ENCODE measurements at places on chromosomes 7 and 10.

DNA sequence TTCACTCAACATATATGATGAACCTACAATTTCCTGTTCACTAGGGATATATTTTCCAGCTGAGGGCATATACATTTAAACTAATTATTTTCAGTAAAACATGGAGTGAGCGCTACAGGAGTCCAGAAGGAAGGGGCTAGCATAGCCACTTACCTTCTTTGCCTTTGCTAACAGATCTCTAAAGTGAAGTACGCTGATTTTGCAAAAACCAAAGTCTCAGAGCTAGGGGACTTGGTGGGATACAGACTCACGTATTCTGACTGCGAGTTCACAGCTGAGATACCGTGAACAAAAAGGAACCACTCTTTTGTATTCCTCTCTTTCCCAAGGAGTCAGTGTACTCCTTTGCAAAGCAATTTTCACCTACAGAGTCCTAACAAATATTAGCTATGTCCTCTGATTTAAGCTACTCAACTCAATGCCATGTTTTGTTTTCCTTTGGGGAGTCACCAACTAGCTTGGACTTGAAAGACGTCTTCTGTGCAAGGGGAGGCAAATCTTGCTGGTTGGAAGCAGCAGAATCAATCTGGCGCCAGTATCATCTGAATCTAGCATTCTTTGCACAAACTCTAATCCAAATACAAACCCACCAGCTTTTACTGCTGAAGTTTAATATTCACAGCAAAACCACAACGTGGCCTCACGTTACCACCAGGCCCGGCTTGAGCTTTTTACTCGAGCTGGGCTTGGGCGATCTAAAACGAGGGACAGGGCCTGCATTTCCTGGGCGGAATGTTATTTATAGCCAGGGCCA is 657 bp downstream of the CDNF start:
- DNase-seq, result peak; percentile 8

DNA sequence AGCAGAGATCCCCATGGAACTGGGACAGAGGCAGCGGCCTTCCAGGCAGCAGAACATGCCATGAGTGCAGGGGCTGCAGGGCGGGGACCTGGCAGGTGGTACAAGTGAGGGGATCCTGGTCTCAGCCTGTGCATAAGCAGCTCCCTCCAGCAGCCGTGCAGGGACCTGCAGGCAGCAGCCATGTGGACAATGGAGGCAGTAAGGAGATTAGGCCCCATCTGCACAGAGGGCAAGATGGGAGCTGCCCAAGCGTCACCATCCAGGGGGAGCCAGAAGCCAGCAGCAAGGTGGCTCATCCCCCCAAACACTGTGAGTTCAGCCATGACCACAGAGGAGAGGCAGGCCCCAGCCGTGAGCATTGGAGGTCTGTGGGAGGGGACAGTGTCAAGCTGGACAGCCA is 3.1 kb downstream of the DDC start:
- no peak for DNase-seq

DNA sequence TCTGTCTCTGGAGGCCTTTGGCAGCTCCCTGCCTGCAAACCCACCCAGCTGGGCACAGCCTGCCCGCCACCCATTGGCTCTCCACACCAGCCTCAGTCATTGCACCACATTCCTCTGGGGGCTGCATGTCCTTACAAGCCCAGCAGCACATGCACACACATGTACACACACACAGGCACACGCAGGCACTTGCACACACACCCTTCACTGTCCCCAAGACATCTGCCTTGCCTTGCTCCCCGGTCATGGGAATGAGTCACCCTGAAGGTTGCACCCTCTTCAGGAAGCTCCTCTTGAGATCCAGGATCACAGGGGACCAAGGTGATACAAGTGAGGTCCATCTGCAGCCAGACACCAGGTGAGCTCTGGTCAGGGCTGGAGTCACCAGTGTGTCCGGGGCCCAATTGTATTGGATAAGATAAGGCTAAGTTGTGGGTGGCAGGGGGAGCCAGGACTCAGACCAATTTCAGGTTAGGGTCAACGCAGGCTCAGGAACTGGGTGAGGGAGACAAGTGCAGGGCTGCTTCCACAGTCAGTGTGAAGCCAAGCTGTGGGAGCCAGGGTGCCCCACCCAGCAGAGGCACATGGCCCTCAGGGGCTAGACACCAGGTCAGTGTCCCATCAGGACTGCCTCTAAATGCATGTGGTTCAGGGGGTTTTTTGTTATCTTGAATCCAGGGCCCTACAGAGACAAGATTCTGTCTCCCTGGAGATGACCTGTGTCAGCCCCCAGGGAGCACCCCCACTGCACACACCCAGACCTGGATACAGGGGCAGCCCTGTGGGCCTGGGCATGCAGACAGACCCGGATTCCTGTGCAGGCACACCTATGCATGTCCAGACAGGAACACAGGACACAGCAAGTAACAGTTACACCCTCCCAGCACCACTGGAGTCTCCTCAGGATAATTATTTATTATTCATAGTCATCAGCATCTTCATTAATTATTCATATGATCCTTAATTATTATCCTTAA is 33.8 kb downstream of the KCNH2 start:
- DNase-seq, result no peak

DNA sequence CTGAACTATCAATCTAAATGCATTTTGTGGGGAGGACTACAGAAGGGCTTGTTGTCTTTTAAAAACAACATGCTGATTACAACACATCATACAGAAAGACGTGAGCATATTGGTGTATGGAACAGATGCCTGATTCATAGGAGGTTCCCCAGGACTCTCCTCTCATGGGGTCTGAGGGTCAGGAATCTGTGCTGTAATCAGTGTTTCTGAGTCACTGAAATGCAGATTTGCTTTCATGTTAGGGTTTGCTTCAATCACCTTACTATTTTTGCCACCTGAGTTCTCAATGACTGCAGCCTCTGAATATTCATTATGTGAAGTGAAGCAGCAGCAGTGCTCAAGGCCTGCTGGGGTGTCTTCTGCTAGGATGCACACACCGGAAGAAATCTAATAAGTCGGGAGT is 550 bp upstream of the ANK3 start:
- peak; percentile 54 for DNase-seq

GRCh38 chr10:15719899-15720634 is at the start of gene ITGA8:
Gene ITGA8, minus strand, starts transcription at chr10:15719922. Its CDS starts 151 bp downstream, at chr10:15719771.
- no peak for DNase-seq

DNA sequence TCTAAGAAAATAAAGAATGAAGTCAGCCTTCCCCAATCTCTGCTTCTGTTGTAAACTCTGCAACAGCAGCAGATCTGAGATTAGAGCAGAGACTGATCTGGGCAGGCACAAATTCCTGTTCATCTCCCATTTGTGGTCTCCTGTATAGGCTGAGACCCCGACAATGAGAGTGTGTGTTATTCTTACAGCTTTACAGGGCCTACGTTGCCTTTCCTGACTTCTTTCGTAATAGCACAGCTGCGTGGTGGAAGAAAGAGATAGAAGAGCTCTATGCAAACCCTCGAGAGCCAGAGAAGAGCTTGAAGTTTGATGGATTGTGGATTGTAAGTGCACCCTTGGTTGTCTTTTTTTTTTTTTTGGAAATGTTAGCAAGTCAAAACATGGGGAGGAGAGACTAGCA is 72.1 kb downstream of the PRSS58 start:
- no peak for DNase-seq

DNA sequence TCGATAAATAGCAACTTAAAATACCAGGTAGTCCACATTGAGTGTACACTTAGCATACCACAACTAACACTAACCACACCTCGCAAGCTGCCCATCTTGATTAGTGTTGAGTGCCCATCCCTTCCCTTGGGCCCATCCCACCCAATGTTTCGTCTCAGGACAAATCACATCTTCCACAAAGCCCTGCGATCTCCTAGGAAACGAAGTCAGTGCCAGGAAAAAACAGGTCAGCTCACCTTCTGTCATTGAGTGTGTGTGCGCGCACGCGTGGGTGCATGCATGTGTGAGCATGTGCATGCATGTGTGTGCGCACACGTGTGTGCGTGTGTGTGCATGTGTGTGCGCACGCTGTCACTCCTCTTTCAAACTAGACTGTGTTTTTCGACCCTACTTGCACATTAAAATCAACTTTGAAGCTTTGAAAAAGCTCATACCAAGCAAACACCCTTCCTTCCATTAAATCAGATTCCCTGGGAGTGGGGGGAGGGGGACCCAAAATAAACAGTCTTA is 48.8 kb upstream of the OPALIN start:
- DNase-seq, result no peak

- DNase-seq, result no peak
Measured at GRCh38 chr10:552679-553078, 136.8 kb downstream of the DIP2C start.

GRCh38 chr10:131073469-131074035 is 238.0 kb downstream of the TCERG1L start:
- no peak for DNase-seq

GRCh38 chr10:57675125-57675524 is 592.6 kb downstream of the IPMK start:
- no peak for DNase-seq

GRCh38 chr10:78397786-78398185 is 364.1 kb downstream of the RPS24 start:
- no peak for DNase-seq

GRCh38 chr10:89505640-89506275 is 29.6 kb downstream of the SLC16A12 start:
- DNase-seq, result no peak

GRCh38 chr10:72426986-72427385 is 72.3 kb upstream of the DNAJB12 start:
- DNase-seq, result no peak

- DNase-seq, result no peak
Measured at GRCh38 chr10:351770-352334, 216.6 kb downstream of the ZMYND11 start.

DNA sequence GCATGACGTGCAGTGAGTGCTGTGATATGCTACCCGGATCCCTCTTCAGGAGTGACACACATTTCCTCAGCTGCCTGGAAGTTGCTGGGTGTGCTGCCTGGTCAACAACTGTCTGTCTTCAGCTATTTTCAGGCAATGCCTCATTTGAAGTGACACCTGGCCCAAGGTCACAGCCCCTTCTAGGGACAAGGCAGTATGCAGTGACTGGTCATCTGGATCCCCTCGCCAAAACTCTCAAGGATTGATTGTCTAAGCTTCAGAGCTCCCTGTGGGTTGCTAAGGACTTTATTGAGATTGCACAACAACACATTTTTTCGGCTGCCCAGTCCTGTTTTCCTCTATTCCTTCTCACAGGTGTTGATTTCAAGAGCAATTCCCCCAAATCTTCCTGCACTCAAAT is 108.8 kb downstream of the GNAI1 start:
- no peak for DNase-seq

DNA sequence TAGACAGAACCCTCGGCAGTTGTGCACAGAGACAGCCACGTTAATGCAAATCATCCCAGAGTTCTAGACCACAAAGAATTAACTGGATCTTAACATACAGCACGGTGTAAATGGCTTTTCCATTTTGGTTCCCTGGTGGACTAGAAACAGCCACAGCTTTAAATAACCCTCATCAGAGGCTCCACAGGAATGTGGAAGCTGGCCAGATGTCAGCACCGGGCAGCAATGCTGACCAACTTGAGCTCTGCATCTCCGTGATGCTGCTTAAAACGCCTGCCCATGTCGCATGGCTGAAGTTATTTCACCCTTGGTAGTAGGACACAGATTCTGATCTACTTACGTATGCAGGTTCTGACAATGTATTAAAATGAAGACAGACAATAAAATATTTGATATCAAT is 24.5 kb downstream of the RSU1 start:
- no peak for DNase-seq

DNA sequence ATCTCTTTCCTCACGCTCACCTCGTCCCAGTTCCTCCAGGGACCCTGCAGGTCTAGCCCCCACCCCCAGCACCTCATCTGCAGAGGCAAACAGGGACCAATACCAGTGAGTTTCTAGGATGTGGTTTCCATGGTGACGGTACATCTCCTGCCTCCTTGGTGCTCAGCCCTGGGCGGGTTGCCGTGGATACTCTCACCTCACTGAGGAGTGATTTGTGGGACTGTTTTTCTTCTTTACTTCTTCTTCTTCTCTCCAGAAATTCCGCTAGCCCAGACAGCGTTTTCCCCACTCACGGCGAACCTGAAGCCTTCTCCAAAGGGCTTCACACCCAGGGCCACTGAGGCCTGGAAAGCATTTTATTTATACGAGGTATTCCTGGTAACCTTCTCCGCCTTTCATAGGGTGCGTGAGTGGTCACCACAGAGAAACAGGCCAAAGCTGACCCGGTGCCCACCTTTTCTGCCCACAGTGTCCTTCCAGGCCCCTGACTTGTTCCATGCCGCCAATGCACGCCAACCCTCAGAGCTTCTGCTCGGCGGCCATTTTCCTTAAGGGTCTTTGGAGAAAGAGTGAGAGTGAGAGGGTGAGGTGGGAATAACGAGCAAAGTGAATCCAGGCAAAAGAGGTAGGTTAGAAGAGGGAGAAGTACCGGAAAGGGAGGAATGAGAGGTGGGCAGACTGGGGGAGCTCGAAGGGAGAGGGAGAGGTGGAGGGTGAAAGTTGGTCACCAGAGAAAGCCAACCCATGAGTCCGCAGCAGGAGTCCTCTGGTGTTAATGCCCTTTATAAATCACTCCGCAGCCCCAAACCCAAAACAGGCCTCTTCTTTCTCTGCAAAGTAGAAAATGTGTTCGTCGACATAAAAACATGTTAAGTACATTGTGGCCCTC is 15.5 kb downstream of the FAM241B start:
- no peak for DNase-seq

DNA sequence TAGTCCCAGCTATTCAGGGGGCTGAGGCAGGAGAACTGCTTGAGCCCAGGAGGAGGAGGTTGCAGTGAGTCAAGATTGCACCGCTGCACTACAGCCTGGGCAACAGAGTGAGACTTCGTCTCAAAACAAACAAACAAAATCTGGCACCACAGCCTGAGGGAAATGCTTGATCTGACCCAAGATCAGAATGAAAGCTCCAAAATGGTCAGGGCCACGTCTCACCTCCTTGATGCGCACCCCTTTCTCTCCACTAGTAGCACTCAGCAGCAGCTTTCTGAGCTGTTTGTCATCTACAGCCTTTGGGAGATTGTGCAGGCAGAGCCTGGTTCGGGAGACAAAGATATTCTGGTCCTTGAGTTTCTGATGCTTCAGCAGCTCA is 22.7 kb downstream of the RBM28 start:
- no peak for DNase-seq

- peak; percentile 60 for DNase-seq
Measured at GRCh38 chr7:133983685-133984419, 143.3 kb upstream of the LRGUK start.

DNA sequence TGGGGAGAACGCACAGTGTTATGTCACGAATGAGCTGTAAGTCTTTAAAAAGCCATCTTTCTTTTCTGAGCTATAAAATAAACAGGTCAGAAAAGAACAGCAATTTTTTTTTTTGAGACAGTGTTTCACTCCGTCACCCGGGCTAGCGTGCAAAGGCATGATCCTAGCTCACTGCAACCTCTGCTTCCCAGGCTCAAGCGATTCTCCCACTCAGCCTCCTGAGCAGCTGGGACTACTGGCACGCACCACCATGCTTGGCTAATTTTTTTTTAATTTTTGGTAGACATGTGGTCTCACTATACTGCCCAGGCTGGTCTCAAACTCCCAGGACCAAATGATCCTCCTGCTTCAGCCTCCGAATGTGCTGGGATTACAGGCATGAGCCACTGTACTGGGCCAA is 58.6 kb downstream of the PPP1R3C start:
- DNase-seq, result no peak

Measured in COLO829 (cell line).